ENCODE measurements at places on chromosomes 2 and 18.

DNA sequence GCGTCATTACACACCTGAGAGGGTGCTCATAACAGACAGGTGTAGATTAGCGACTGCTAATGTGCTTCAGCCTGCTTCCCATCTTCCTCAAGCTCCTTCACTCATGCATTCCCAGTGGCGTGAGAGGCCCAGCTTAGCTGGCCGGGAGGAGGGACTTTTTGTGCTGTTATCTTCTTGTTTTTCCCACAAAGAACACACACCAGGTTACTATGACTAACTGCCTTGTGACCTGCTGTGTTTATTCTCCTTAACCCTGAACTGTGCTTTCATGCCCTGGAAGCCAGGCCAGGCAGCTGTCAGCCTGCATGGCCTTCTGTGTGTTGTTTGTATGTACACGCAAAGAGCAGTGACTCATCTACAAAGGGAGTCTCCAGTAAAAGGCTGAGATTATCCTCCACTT lies 143.8 kb downstream of the PIEZO2 start:
- peak; percentile 99 for DNase-seq

GRCh38 chr2:9178904-9179571 lies 27.6 kb upstream of the ASAP2 start:
- peak; percentile 65 for DNase-seq

- no peak for DNase-seq
Observed at GRCh38 chr2:765369-765768, 88.2 kb upstream of the TMEM18 start.

- no peak for DNase-seq
Observed at GRCh38 chr2:160245614-160246155, 45.6 kb upstream of the ITGB6 start.

- no peak for DNase-seq
Observed at GRCh38 chr2:76330865-76331264, 620.1 kb upstream of the GCFC2 start.

DNA sequence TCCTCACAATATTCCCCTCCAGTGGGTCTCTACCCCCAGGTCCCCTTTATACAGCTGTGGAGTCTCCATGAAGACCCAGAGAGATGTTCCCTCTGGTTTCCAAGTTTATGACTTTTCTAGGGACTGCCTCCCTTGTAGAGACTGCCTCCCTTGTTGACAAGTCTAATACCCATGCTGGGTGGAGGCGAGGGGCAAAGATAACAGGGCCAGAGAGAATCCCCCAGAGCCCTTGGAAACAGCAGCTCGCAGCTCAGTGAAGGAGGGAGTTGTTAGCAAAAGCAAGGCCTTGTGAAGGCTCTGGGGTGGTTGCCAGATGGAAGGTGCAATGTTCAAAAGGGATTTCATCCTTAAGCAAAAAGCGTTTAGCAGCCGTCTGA lies 75.0 kb upstream of the GATA6 start:
- DNase-seq = no peak

GRCh38 chr2:85083092-85083491 lies 50.1 kb upstream of the TCF7L1 start:
- DNase-seq = no peak

DNA sequence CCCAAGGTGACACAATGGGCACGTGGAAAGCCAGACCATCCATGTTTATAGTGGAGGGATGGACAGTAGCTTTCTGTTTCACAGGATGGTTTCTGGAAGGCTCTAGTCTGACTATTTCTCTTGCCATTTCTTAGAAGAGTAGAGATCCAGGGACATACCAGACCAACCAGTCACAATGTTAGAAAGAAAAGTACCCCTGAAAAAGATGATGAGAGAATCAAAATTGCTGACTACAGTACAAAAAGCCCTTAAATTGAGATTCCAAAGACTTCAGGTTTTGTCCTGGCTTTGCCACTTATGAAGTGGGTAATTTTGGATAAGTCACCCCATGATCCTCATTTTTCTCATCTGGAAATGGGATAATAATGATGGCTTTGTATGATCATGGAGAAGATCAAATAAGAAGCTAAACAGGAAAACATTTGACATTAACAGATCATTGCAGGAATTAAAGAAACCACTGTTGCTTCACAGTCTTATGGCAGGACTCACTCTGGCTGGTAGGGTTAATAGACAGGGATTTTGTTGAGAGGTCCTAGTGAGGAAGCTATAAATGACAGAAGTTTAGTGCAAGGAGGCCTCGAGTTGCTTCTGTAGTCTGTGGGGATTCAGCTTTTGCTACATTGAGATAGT lies 386.0 kb downstream of the IRS1 start:
- no peak for DNase-seq

- DNase-seq = no peak
Observed at GRCh38 chr2:381181-381580, 93.3 kb upstream of the ALKAL2 start.

DNA sequence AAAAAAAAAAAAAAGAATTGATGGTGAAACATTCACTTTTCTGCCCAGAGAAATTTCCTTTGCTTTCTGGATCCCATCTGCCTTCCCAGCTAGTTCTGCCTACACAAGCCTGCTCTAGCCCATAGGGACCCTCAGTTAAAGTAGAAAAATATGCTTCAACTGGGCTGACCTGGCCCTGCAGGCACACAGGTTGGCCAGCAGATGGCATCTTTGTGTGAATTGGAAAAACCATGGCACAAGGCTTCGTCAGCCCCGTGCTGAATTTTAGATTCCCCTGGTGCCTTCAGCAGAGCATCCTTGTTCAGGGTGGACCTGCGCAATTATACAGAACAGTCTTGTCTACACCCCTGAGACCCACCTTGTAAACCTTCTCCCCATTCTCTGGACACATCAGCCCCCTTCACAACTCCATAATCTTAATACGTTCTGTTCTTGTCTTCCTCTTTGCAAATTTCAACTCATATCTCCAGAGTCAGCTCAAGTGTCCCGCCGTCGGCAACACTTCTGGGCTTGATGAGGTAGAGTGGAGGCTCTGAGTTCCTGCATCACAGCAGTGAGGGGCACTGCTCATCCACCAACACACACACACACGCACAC lies 114.5 kb downstream of the INSIG2 start:
- DNase-seq = peak; percentile 30

GRCh38 chr2:104501342-104501741 lies 352.6 kb upstream of the POU3F3 start:
- no peak for DNase-seq

GRCh38 chr2:159506202-159506601 lies 110.1 kb downstream of the BAZ2B start:
- no peak for DNase-seq

GRCh38 chr2:8103085-8103708 lies 578.7 kb upstream of the ID2 start:
- no peak for DNase-seq

DNA sequence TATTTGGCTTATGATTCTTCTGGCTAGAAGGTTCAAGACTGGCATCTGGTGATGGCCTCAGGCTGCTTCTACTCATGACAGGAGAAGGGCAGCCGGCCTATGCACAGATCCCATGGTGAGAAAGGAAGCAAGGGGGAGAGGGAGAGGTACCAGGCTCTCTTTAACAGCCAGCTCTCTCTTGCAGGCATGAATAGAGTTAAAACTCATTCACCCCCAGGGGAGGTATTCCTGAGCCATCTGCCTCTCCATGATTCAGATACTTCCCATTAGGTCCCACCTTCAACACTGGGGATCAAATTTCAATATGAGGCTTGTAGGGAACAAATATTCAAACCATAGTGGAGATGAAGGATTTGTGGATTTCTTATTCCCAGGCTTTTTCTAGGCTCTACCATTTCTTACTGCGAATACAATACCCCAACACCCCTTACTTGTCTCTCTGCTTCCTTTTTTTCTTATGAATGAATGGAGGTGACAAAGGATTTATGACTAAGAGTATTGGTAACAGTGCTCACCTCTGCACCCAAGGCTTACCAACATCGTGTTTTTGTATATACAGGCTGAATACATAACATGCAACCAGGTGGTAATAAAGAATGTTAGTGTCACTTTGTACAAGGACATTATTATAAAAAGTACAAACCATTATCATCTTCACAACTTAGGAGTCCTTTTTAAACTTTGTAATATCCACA lies 454.6 kb upstream of the TRIB2 start:
- no peak for DNase-seq

- no peak for DNase-seq
Observed at GRCh38 chr2:219056896-219057708, 3.6 kb downstream of the IHH start.

DNA sequence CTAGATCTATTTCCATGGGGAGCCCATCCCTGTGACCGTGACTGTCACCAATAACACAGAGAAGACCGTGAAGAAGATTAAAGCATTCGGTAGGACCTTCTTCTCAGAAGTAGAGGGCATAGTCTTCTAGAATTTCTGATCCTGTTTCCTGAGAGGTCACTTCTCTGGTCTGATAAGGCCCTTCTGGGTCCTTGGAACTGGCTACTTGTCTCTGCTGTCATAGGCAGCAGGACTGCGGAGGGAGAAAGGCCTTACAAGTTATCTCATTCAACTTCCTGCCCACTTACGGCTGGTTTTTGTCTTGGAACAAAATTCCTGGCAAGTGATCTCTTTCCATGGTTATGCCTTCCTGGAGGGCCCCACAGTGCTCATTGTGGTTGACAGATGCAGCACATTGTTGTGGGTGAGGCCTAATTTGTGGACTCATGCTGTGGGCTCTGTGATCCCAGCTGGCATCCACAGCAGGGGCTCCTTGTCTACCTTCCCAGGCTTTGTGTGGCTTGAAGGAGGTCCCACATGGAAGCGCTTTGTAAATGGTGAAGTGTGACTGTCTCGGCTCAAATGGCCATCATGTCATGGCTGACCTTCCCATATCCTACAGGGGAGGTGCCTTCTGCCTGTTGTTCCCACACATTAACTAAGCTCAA lies 22.0 kb downstream of the SAG start:
- no peak for DNase-seq

- DNase-seq = no peak
Observed at GRCh38 chr2:83115606-83116005, 1343.5 kb downstream of the SUCLG1 start.

DNA sequence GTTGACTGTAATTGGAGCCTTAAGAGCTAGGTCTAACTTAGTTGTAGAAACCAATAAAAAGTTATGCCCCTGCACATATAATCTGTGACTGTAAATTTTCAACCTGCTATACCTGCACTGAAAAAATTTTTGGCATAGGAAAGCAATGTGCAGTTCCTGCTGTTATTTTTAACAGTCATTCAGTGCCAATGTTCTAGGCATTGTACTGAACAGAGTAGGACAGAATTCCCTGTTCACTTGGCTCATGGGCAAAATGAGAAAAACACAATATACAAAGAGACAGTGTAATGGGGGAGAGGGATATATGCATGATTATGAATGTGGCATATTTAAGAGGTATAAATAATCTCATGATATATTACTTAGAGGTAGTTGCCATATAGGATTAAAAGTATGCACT lies 458.0 kb downstream of the TGIF1 start:
- no peak for DNase-seq

DNA sequence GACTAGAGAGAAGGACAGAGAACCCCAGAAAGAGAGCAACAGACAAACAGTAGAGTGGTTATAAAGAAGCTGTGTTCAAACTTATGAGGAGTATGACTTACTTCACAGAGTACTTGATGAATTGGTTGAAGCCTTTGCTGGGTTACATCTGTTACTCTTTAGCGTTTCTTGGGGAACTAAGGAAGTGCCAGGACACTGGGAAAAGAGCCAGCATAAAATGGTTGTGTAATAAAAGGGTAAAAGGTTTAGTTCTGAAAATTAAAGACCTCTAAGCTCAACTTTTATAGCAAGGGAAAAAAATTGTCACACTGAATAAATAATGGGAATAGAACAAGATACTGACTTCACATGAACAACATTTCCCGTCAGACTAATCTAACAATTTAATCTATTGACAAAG lies 17.0 kb upstream of the STAT4 start:
- DNase-seq = no peak

DNA sequence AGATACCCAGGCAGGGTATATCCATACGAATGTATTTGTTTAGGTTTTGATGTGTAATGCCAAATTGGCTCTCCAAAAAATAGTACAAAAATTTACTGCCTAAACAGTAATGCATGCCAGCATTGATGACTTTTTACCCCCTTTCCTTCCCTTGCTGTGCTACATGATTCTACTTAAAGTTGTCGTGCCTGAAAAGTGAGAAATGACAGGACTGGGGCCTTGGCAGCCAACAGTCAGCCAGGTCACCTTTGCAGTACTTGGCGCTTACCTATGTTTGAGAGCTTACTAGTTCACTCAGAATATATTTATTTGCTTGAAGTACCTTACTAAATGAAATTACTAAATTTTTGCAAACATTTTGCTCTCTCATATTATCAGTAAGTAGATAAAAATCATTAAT lies 1329.1 kb downstream of the DPP10 start:
- DNase-seq = no peak

DNA sequence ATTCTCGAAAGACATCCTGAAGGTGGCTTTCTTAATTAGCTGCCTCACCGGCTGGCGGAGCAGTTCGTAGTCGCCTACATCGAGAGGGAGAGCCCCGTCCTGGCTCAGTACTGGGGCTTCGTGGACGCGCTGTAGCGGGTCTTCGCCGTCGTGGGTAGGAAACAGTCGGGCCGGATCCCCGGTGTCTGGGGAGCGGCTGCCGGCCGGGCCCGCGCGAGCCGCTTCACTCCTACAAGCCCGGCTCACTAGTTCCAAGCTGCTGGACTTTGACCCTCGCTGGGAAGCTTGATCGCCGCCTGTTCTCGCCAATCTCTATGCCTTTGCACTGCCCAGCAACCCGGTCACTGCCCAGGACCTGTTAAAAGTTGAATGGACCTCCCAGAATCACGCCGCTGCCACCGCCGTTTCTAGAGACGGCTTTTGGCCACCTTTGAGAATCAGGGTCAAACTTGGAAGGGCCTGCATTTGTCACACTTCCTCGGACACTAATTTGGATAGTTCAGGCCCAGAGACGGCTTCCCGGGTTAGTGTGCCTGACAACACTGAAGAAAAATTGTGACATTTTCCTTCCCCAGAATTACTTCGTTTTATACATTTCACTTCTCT lies 41.4 kb upstream of the AKAIN1 start:
- no peak for DNase-seq

DNA sequence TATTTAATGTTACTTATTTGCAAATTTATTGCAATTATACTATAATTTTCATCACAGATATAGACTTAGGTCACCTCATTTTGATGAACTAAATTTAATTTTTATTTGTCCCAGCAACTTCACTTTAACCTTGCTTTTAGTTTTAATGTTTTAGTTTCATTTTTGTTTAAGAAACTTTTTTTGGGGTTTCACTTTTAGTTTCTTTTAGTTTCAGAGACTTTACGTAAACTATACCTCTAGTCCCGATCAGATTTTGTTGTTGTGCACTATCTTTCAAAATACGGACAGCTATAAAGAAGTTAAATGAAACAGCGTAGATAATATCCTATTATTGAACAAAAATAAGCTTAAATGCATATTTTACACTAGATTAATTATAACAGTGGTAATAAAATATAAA lies 460.5 kb downstream of the ERBB4 start:
- no peak for DNase-seq

DNA sequence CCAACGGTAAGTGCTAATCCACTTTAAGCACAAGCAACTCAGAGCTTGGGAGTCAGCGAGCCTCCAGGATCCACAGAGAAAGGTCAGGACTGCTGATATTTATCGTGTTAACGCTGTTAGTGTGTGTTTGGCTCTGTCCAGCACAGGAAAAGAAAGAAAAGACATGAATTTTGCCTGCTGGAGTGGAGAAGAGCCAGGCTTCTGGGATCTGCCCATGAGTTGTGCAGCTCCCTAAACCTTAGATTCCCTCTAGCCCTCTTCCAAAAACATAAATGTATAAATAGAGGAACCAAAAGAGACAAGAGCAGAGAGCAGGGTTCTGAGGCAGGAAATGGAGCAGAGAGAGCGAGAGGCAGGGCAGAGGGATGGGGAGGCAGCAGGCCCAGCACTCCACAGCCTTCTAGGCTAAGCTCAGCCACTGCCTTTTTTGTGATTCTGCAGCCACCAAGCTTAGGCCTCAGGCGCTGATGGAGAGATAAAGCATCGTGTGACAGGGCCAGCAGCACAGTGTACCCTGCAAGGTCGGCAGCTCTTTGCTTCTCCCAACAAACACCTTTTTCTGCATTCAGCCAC lies 14.5 kb upstream of the MAT2A start:
- DNase-seq = no peak
